ENCODE measurements at places on chromosomes 2 and 18.
A peak's percentile ranks its signal among the peaks of the same experiment; 100 is the strongest.

GRCh38 chr2:177728399-177728765 is 335.8 kb downstream of the AGPS start:
- no peak for DNase-seq

- DNase-seq: no peak
These were observed 42.8 kb downstream of the TET3 start for GRCh38 chr2:74027496-74027895.

GRCh38 chr2:11100130-11100529 is 55.1 kb upstream of the SLC66A3 start:
- no peak for DNase-seq

GRCh38 chr2:168278424-168278888 is 31.1 kb upstream of the STK39 start:
- DNase-seq: no peak

DNA sequence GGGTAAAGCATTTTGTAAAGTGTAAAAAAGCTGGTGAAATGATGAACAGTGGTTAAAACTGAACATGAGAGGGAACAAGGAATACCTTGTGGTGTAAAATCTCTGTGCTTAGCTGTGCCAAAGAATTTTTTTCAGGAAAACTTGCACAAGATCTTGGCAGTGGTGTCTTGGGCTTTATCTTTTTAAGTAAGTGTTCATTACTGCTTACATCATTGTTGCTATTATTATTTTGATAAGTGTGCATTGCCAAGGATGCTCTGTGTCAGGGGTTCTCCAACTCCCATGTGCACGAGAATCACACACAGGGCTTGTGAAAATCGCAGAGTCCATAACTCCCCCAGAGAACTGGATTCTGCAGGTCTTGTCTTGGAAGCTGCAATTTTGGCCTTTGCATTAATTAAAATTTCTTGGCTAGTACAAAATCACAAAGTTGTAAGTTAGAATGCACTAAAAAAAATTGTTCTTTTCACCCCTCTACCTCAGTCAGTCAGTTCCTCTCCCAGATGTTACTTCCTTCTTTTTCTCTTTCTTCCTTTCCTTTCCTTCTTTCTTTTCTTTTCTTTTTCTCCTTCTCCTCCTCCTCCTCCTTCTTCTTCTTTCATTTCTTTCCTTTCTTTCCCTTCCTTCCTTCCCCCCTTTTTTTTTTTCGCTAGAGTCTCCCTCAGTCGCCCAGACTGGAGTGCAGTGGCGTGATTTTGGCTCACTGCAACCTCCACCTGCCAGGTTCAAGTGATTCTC is 37.8 kb downstream of the GATA6 start:
- DNase-seq: no peak

GRCh38 chr18:32200766-32201165 is 10.9 kb downstream of the MEP1B start:
- DNase-seq: no peak

- DNase-seq: no peak
These were observed 234.9 kb downstream of the SOCS6 start for GRCh38 chr18:70523792-70524182.

GRCh38 chr2:146576339-146577111 is 1268.3 kb upstream of the ACVR2A start:
- no peak for DNase-seq

GRCh38 chr18:57146956-57147636 is at the start of gene BOD1L2:
Gene BOD1L2 (plus strand): TSS chr18:57147087. CDS start chr18:57147313, 226 bp downstream.
- no peak for DNase-seq

GRCh38 chr2:990970-991369 is 40.3 kb downstream of the SNTG2 start:
- DNase-seq: no peak

DNA sequence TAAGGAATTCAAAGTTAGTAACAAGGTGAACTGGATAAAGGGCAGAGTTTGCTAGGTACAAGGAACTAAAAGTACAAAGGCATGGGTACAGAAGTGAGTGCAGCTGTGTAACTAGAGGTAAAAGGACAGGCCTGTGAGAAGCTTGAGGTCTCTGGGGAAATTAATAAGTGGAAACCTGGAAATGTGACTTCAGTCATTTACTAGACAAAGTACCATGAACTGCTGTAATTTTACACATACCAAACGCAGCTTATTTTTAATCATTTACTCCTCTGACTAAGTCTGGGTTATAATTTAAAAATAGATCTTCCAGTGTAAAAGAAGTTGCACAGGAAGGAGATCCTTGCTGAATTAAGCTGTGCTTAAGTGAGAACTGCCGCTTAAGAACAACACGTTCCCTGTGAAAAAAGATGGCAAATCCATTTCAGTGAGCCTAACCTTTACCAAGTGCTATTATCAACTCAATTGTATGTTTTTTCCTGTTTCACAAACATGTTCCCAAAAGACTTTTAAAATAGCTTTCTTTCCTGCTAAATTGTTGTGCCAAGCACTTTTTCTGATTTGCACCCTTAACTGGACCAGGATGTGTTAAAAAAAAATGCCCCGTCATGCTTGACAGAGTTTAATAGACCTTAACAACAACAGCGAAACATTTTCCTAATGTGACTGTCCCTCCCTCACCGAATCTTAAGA is 44.3 kb downstream of the CALCRL start:
- DNase-seq: no peak

DNA sequence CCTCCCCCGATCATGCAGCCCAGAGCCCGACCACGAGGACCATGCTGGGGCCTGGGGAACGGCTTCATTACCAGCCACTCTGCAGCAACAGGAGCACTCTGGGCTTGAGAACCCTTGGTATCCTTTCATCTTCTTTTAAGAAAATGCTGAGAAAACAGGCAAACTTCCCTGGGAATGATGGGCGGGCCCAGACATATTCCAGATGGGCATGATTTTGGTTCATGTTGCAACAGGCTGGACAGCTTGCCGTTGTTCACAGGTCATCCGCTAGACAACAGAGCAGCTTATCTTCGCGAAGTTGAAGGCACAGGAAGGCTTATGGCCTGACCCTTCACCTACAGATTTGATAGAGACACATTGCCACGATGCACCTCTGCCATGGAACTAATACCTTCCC is 121.0 kb downstream of the KLHL29 start:
- DNase-seq: no peak

DNA sequence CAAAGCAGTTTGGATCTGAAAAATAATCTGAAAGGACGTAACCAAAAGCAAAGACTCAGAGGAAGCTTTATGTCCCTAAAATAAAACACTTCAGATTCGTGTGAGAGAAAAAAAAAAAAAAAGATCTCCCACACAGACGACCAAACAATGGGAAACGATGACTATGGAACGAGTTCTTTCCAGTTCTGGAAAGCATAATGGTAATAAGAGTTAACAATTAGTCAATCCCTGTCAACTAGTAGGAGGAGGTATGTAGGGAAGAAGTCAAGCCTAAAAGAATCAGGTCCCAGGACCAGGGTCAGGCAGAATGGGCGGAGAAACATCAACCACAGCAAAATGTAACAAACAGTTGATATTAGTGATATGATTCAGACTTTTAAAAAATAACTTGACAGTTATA is 170.3 kb upstream of the SETBP1 start:
- DNase-seq: no peak

GRCh38 chr2:235727174-235727573 is 233.3 kb downstream of the AGAP1 start:
- no peak for DNase-seq

GRCh38 chr2:162839419-162839818 is 852 bp upstream of the KCNH7 start:
- DNase-seq: peak; percentile 50
